ENCODE measurements at places on chromosomes 3 and 15. TPM values are rescaled to one million over a fixed set of nuclear protein-coding genes. Genes with fewer than 3 reads are reported as not detected.

- H3K36me3 ChIP-seq: peaks cover 2% of the 10 kb centered on the region
- no peak overlapping the region for H3K27ac ChIP-seq
- H3K27me3 ChIP-seq: no peaks in the 10 kb centered on the region
- peaks cover 55% of the 10 kb centered on the region for H3K4me1 ChIP-seq
- DNase-seq: no peak
Observed at GRCh38 chr15:34993412-34993811, 5.3 kb upstream of the ZNF770 start.

DNA sequence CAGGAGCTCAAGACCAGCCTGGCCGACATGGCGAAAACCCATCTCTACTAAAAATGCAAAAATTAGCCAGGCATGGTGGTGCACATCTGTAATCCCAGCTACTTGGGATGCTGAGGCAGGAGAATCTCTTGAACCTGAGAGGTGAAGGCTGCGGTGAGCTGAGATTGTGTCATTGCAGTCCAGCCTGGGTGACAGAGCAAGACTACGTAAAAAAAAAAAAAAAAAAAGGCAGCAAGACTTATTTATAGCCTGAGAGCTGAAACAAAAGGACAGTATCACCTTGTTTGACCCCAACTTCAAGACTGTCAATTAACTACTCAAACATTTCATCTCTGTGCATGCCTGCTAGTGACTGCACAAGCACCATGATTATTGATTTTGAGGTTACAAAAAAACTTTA is 478.9 kb upstream of the GBE1 start:
- no peaks in the 10 kb centered on the region for H3K27me3 ChIP-seq
- H3K4me1 ChIP-seq: no peaks in the 10 kb centered on the region
- DNase-seq: no peak
- H3K4me3 ChIP-seq: no peak overlapping the region
- H3K27ac ChIP-seq: no peak overlapping the region

The XCR1 gene
- total RNA-seq: 0.02 TPM

The IGF2BP2 gene
- 133 TPM for total RNA-seq

The RAB6B gene
- total RNA-seq: 14.9 TPM

DNA sequence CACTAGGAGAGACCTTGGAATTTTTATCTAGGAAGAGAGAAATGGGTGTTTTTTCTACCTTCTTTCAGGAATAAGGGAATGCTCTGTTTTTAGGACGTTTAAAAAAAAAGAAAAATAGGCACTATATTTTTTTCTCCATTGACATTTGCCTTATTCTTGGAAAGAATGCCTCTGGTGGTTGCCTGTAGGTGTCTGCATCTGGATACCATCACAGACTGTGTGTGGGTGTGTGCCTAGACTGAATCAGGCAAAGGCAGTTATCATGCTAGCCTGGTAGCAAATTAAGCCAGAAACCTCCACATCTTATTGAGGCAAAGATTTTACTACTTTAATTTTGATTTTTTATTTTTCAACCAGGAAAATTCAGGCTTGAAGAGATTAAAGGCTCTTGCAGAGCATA is 513.6 kb upstream of the KCNMB2 start:
- peaks cover 30% of the 10 kb centered on the region for H3K4me1 ChIP-seq
- H3K36me3 ChIP-seq: no peaks in the 10 kb centered on the region
- H3K4me3 ChIP-seq: no peak overlapping the region
- H3K27me3 ChIP-seq: no peaks in the 10 kb centered on the region

The B3GALNT1 gene
- 6.0 TPM for total RNA-seq

GRCh38 chr3:1774597-1774996 is 324.1 kb upstream of the CNTN4 start:
- no peak overlapping the region for H3K4me3 ChIP-seq
- no peak for DNase-seq
- H3K36me3 ChIP-seq: peaks cover 72% of the 10 kb centered on the region

The PHLDB2 gene
- 23.5 TPM for total RNA-seq

- no peak overlapping the region for H3K4me3 ChIP-seq
- no peaks in the 10 kb centered on the region for H3K27me3 ChIP-seq
- DNase-seq: no peak
- no peaks in the 10 kb centered on the region for H3K36me3 ChIP-seq
- peak overlapping the region; percentile 6 for H3K27ac ChIP-seq
Observed at GRCh38 chr3:13194285-13195209, 121.3 kb upstream of the IQSEC1 start.

DNA sequence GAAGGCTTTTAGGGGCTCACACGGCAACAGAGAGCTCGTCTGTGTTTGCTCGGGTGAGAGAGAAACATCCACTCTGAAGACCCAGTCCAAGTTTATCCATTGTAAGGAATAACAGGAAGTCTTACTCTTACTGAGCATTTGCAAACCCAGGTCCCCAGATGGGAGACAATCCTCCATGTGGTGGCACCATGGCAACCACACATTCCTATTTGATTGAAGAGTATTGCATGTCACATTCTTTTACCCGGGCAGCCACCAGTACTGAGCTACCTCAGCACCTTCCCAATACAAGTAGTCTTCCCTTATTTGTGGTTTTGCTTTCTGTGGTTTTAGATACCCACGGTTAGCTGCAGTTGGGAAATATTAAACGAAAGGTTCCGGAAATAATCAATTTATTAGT is 302.9 kb upstream of the RASGRP1 start:
- H3K27me3 ChIP-seq: no peaks in the 10 kb centered on the region
- H3K27ac ChIP-seq: no peak overlapping the region
- DNase-seq: no peak
- peaks cover 9% of the 10 kb centered on the region for H3K36me3 ChIP-seq
- H3K4me1 ChIP-seq: peaks cover 6% of the 10 kb centered on the region

The PIERCE2 gene
- 1.6 TPM for total RNA-seq

The MNS1 gene
- total RNA-seq: 5.5 TPM

DNA sequence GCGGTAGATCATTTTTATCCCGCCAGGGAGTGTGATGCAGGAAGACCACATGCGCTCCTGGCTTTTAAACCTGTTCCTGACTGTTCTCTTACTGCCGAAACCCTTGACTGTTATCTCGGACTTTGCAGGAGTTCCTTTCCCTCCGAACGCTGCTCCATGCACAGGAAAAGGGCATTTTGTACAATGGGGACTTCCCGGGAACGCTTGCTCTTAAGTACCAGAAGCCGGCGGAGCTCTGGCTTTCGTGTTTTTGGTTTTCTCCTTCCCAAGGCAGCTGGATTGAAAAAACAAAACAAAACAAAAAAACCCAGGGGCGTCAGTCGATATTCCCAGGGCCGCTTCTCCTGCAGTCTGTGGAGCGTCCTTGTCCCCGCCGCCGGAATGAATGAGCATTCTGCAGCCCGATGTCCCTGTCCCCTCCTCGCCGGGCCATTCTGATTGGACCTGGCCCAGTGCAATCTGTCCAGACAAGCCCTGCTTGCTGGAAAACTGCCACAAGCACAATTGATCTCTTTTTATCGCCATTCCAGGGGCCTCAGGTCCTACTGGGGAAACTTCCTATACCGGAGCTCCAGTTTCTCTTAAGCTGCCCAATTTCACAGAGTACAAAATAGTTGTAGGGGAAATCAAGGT is 44.8 kb downstream of the SLC6A1 start:
- no peak overlapping the region for H3K4me3 ChIP-seq
- H3K4me1 ChIP-seq: no peaks in the 10 kb centered on the region
- no peak for DNase-seq
- H3K27me3 ChIP-seq: peaks cover 2% of the 10 kb centered on the region

The MITF gene
- 1.3 TPM for total RNA-seq

The RNF168 gene
- 57.0 TPM for total RNA-seq

GRCh38 chr3:166425900-166426611 is 588.8 kb upstream of the BCHE start:
- peaks cover 3% of the 10 kb centered on the region for H3K36me3 ChIP-seq
- no peak overlapping the region for H3K4me3 ChIP-seq
- no peaks in the 10 kb centered on the region for H3K27me3 ChIP-seq
- peaks cover 15% of the 10 kb centered on the region for H3K4me1 ChIP-seq
- H3K27ac ChIP-seq: 0 out of 2 replicates have a peak overlapping the region, but pooled peaks have one; percentile 9

GRCh38 chr3:160129459-160130061 is 95.7 kb upstream of the C3orf80 start:
- no peaks in the 10 kb centered on the region for H3K27me3 ChIP-seq
- no peak for DNase-seq
- H3K4me1 ChIP-seq: peaks cover 7% of the 10 kb centered on the region

DNA sequence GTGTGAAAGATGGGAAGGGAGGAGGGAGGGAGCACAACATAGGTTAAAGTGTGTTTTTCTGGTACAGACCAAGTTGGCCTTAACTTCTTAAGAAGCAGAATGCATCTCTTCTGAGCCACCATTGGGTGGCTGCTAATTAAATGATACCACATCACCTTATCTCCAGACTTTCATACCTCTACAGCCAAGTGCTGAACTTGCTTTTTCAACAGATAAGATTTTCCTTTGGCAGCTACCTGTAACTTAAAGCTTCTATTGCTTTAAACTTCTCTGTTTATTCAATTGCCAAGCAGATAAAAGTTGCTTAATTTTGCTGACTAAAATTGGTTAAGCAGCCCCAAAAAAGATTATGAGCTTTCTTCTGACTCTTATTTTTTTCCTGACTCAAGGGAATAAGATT is 292.4 kb upstream of the SGO1 start:
- H3K4me1 ChIP-seq: peaks cover 31% of the 10 kb centered on the region
- H3K27me3 ChIP-seq: no peaks in the 10 kb centered on the region
- no peak overlapping the region for H3K4me3 ChIP-seq
- H3K36me3 ChIP-seq: peaks cover 15% of the 10 kb centered on the region
- no peak overlapping the region for H3K27ac ChIP-seq

- no peaks in the 10 kb centered on the region for H3K36me3 ChIP-seq
- H3K27me3 ChIP-seq: no peaks in the 10 kb centered on the region
- H3K4me3 ChIP-seq: no peak overlapping the region
- 0 out of 2 replicates have a peak, but pooled peaks cover 3% of the 10 kb centered on the region for H3K4me1 ChIP-seq
Observed at GRCh38 chr3:55964491-55964985, 477.4 kb upstream of the WNT5A start.

The TTC21A gene
- total RNA-seq: 3.8 TPM

GRCh38 chr15:73691396-73691795 is 7.2 kb downstream of the CD276 start:
- H3K27me3 ChIP-seq: no peaks in the 10 kb centered on the region
- no peak overlapping the region for H3K4me3 ChIP-seq
- peak; percentile 70 for DNase-seq
- H3K27ac ChIP-seq: no peak overlapping the region
- H3K4me1 ChIP-seq: peaks cover 43% of the 10 kb centered on the region

DNA sequence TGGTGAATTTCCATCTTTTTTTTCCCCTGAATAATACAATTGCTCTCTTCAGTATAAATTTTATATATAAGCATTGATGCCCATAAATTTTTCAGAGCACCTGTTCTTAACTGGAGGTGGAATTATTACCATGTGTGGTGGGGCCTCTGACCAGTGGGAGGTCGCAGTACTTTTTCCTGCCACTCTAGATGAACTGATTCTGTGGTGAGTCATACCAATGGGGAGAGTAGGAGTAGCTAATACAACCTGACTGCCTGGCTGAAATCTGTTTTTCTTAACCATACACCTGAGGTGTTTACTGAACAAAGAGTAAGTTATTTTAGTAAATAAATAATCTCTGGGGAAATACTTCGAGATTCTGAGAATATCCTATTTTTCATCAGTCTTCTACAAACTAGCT is 67.2 kb downstream of the UNC13C start:
- no peaks in the 10 kb centered on the region for H3K36me3 ChIP-seq
- DNase-seq: no peak
- no peaks in the 10 kb centered on the region for H3K4me1 ChIP-seq
- no peak overlapping the region for H3K27ac ChIP-seq
- H3K4me3 ChIP-seq: no peak overlapping the region

DNA sequence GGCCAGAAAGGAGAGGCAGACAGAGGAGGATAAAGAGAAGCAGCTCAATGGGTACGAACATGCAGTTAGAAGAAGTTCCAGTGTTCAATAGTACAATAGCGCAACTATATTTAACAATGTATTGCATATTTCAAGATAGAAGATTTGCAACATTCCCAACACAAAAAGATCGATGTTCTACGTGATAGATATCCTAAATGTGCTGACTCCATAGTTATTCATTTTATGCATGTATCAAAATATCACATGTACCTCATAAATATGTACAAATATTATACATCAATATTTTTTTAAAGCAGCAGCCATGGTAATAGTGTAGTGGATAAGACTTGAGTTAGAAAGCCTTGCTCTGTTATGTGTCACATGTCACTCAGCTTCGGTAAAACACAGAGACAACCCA is 110.2 kb upstream of the ASB14 start:
- peaks cover 2% of the 10 kb centered on the region for H3K4me1 ChIP-seq
- H3K27me3 ChIP-seq: no peaks in the 10 kb centered on the region
- DNase-seq: no peak

- no peak for DNase-seq
- H3K4me3 ChIP-seq: no peak overlapping the region
- no peak overlapping the region for H3K27ac ChIP-seq
- peaks cover 81% of the 10 kb centered on the region for H3K4me1 ChIP-seq
Observed at GRCh38 chr15:96349034-96349856, 18.7 kb downstream of the NR2F2 start.

DNA sequence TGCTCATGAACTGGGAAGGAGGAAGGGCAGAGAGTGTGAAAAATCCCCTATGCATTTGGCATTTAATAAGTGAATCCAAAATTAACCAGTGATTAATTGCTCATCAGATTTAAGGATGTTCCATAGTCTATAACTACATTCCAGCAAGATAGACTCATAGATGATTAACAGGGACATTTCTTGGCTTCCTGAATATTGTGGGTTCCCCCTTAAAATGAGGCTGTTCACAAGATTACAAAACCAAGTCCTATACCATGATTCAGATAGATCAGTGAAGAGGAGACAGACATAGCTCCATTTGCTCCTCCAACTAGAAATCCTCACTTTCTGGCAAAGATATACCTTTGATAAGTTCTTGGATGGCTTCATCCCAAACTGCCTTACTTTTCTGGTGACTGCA is 15.4 kb downstream of the RASGRP1 start:
- H3K27me3 ChIP-seq: no peaks in the 10 kb centered on the region
- DNase-seq: no peak
- H3K4me3 ChIP-seq: no peak overlapping the region
- H3K36me3 ChIP-seq: no peaks in the 10 kb centered on the region
- H3K27ac ChIP-seq: no peak overlapping the region
- H3K4me1 ChIP-seq: peaks cover 27% of the 10 kb centered on the region

DNA sequence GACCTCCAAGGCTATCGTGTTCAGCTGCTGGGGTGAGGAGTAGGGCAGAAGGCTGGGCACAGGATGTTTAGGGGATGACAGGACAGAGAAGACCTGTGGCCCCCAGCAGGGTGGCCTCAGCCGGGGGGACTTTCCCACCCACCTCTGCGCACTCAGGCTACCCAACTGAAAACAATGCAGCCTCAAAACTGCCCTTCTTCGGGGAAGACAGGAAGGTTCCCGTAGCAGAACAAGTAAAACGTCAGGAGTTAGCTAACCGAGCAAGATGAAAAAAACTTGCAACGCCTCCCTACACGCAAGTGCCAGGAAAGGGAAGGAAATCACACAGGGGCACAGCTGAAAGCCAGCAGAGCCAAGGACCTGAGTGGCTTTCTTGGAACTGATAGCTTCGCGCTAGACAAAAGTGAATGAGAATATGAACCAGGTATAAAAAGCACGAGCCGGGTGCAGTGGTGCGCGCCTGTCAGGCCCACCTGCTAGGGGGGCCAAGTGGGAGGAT is 38.4 kb upstream of the FURIN start:
- H3K36me3 ChIP-seq: no peaks in the 10 kb centered on the region
- no peak for DNase-seq
- H3K4me1 ChIP-seq: peaks cover 16% of the 10 kb centered on the region
- H3K27me3 ChIP-seq: no peaks in the 10 kb centered on the region

The DNAH12 gene
- total RNA-seq: not detected
